ENCODE measurements at places on chromosomes 6 and 20. TPM values are rescaled to one million over a fixed set of nuclear protein-coding genes. Genes with fewer than 3 reads are reported as not detected.

GRCh38 chr6:37160922-37161778, 8.8 kb upstream of the PIM1 start:
- no peak overlapping the region for H3K27ac ChIP-seq
- no peaks in the 10 kb centered on the region for H3K27me3 ChIP-seq
- DNase-seq: no peak
- H3K36me3 ChIP-seq: no peaks in the 10 kb centered on the region
- peaks cover 11% of the 10 kb centered on the region for H3K4me1 ChIP-seq

The BTN1A1 gene
- total RNA-seq: 0.36 TPM

The DSP gene
- 210 TPM for total RNA-seq

The ANKRD66 gene
- 0.34 TPM for total RNA-seq

DNA sequence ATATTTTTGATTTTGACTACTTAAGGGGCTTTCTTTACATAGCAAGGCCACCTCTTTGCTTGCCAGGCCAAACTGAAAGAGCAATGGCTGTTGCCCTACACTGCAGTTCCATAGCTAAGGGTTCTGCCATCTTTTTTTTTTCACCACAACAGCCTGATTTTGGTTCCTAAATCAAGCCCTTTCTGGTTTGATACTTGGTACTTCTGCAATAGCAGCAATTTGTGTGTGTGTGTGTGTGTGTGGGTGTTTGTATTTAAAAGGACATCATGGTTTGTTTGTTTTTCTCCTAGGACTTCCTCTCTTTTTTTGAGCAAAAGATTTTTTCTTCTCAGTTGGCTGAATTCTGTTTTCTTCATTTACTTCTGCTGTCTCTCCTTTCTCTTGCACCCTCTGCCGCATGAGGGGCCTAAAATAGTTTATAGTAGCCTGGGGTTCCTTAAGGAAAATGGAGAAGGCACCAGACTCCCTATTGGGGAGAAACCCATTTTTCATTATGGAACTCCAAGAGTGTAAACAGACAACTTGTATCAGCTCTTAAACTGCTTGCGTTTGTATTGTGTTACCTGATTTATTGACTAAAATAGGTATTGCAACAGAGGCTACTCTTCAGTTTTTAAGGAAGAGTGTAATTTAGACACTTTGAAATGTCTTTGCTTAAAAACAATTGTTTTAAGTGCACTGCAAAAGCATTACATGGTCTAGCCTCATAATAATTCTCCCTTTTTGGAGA, 12.2 kb upstream of the GCLC start:
- no peaks in the 10 kb centered on the region for H3K4me1 ChIP-seq
- H3K4me3 ChIP-seq: no peak overlapping the region
- DNase-seq: no peak
- H3K27ac ChIP-seq: no peak overlapping the region

GRCh38 chr6:50848989-50849795, 30.5 kb downstream of the TFAP2B start:
- H3K4me3 ChIP-seq: peak overlapping the region; percentile 93
- peak overlapping the region; percentile 93 for H3K27ac ChIP-seq
- no peak for DNase-seq
- H3K27me3 ChIP-seq: peaks cover 99% of the 10 kb centered on the region

- peaks cover 4% of the 10 kb centered on the region for H3K36me3 ChIP-seq
- H3K4me1 ChIP-seq: no peaks in the 10 kb centered on the region
- no peak overlapping the region for H3K27ac ChIP-seq
Observed at GRCh38 chr6:130190701-130191690, 31.8 kb downstream of the SAMD3 start.

DNA sequence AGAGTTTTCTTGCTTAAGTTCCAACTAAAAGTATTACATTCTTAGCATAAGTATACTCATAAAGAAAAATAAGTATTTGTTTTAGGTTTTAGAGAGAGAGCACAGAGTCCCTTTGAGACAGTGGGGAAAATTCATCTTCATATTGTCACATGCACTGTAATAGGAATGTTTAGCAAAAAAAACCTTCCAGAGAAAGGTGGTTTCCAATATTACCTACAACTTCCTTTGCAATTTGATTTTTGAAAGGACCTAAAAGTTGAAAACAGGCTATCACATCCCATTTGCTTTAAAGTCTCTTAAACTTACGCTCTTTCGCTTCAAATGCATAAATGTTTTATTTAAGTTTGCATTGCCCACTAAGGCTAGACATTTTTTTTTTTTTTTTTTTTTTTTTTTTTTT, 86.4 kb downstream of the OPRM1 start:
- no peaks in the 10 kb centered on the region for H3K36me3 ChIP-seq
- no peak for DNase-seq
- H3K27me3 ChIP-seq: peaks cover 6% of the 10 kb centered on the region

DNA sequence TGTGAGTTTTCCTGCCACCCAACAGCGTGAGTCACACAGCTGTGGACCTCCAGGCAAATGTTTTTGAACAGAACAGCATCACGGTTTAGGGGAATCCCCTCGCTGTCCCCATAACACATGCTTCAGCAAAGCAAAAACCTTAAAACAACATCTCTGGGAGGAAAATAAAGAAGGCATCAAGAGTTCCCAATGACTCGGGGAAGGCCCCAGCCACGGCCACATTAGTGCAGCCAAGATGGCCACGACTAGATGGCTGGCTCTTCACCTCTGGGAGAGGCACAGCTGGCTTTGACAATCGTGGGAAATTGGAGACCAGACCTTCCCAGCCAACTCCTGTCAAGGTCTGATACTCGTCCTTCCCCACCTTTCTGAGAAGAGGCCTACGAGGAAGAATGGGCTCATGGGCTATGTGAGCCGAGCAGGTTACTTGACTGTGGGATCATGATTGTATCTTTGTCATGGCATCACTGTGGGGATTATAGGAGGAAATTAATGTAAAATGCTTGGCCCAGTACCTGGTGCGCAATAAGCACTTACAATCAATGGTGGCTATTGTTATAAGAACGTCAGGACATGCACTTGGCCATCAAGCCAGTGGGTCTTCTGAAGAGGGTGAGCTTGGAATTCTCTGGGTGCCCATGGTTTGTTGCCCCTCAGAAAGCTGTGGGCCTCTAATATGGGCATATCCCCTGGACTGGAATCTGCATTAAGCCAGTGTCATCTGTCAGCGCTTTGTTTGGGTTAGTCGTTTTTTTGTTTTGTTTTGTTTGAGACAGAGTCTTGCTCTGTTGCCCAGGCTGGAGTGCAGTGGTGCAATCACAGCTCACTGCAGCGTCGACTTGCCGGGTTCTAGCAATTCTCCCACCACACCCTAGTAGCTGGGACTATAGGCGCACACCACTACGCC, 43.6 kb downstream of the FGD2 start:
- no peak for DNase-seq
- peaks cover 24% of the 10 kb centered on the region for H3K4me1 ChIP-seq
- H3K36me3 ChIP-seq: no peaks in the 10 kb centered on the region
- no peak overlapping the region for H3K4me3 ChIP-seq
- peak overlapping the region; percentile 30 for H3K27ac ChIP-seq

DNA sequence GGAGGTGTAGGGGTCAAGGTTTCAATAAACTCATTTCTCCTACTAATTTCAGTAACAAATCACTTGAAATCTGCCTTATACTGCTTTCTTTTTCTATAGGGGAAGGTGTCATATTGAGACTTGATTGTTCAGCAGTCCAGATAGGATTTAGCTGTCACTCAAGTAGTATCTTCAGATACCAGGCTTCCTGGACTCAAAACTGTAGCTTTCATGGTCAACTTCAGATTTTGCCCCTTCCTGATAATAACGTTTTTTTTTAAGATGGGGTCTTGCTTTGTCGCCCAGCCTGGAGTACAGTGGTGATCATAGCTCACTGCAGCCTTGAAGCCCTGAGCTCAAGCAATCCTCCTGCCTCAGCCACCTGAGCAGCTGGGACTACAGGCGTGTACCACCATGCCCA, 77.8 kb downstream of the JAG1 start:
- no peak for DNase-seq
- peaks cover 7% of the 10 kb centered on the region for H3K4me1 ChIP-seq
- H3K27ac ChIP-seq: no peak overlapping the region
- H3K4me3 ChIP-seq: no peak overlapping the region
- peaks cover 5% of the 10 kb centered on the region for H3K36me3 ChIP-seq
- H3K27me3 ChIP-seq: no peaks in the 10 kb centered on the region

DNA sequence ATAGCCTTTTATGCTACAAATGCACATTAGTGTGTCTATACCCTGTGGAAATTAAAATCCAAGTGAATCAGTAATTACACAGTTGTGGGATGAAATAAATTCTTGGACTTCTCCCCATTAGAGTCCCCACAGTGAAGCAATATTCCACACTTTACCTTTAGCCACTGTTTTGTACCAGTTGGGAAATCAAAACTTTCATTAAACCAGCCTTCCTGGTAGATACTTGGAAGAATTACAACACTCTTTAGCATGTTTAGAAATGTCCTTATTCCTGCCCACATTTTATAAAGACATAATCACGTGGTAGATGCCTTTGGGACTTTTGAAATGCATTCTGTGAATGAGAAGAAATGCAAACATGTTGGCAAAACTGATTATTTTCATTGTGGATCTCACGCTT, 49.0 kb upstream of the ANKEF1 start:
- DNase-seq: no peak
- peaks cover 3% of the 10 kb centered on the region for H3K27me3 ChIP-seq
- no peak overlapping the region for H3K4me3 ChIP-seq
- H3K27ac ChIP-seq: no peak overlapping the region
- H3K36me3 ChIP-seq: no peaks in the 10 kb centered on the region

- no peaks in the 10 kb centered on the region for H3K36me3 ChIP-seq
- H3K4me1 ChIP-seq: peaks cover 9% of the 10 kb centered on the region
- H3K4me3 ChIP-seq: no peak overlapping the region
- H3K27me3 ChIP-seq: peaks cover 50% of the 10 kb centered on the region
- H3K27ac ChIP-seq: no peak overlapping the region
Observed at GRCh38 chr6:411402-412145, 20.0 kb downstream of the IRF4 start.

DNA sequence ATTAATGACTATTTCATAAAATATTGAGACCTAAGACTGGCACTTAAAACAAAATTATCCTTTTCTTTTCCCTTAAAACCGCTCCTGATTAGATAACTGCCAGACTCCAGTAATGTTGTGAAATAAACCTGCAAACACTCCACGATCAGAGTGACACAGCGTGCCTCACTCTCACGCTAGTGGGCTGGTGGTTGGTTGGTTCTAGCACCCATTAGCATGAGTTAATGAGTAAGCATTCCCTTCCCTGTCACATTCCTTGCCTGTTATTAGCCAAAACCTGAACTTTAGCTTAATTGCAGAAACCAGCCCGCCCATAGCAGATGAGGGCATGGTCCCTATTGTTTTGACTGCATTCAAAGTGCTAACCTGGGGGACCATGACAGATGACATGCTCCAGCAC, 193.4 kb downstream of the CD83 start:
- no peak overlapping the region for H3K4me3 ChIP-seq
- no peaks in the 10 kb centered on the region for H3K27me3 ChIP-seq
- no peaks in the 10 kb centered on the region for H3K36me3 ChIP-seq
- peaks cover 20% of the 10 kb centered on the region for H3K4me1 ChIP-seq
- no peak for DNase-seq

All from type B pancreatic cell (in vitro differentiated cells).